ENCODE measurements at places on chromosomes 12 and 14.

DNA sequence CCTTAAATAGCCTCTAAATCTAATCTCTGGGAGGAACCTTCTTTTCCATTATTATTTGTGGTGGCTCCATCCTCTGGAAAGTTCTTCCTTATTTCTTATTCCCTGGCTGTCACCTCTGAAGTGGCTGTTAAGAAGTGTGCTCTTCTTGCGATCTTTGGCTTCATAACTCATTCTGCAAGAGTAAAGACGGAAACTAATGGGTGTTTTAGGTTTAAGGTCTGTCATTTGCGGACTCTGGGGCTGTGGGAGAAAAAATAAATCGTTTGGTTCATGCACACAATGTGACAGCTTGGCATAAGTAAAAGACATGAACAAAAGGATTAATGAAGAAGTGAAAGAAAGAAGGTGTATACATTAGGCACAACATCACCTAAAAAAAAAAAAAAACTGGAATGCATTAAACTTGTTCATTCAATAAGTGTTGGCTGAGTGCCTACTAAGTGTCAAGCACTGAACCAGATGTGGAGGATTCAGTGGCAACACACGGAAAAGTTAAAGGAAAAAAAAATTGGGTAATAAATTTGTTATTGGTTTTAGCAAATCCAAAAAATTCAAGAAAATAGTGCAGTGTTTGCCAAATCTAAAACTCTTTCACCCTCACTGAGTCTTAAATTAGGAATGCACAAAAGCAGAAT is 99.5 kb downstream of the ERGIC2 start:
- DNase-seq = no peak

DNA sequence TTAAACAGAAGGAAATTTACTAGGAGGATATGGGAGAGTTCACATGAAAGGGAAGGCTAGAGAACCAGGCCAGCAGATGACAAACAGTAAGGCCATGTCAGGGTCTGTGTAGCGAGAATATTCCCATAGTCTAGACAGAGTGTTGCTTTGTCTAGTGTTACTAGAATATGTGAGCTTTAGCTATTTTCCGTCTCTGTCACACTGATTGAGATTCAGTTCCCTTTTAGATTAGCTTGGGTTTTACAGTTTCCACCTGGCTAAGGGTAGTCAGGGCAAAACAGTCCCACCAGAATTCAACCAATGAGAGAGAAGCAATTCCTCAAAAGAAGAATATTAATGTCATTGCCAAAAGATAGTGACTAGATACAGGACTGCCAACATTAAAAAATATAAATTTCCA is 82.8 kb upstream of the MDM1 start:
- DNase-seq = no peak

DNA sequence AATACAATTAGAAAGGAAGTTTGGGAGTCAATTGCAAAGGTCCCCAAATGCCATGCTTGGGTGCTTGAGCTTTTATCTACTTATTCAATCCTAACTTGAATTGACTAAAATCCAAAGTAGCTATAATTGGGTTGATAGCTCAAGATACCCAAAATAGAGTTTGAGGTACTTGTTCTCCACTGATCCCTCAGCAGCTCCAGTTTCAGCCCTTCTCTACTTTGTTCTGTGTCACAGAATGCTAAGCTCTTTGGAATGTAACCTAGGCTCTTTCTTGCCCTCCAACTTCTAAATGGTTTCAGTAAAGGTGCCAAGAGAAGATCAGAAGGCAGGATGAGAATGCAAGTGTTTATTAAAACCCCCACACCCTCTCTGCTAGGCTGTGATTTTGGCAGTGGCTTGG is 251.4 kb upstream of the CLEC14A start:
- no peak for DNase-seq

- DNase-seq = no peak
Measured at GRCh38 chr12:56197921-56198635, 8.8 kb upstream of the SMARCC2 start.

GRCh38 chr12:13097491-13098011 is 5.9 kb downstream of the GSG1 start:
- DNase-seq = no peak

GRCh38 chr12:69410571-69410970 is 51.0 kb downstream of the YEATS4 start:
- DNase-seq = no peak

- DNase-seq = peak; percentile 70
Measured at GRCh38 chr14:99603471-99604277, at the start of gene CCDC85C. Gene CCDC85C, minus strand, starts transcription at chr14:99604207. Its CDS starts 248 bp downstream, at chr14:99603959.

DNA sequence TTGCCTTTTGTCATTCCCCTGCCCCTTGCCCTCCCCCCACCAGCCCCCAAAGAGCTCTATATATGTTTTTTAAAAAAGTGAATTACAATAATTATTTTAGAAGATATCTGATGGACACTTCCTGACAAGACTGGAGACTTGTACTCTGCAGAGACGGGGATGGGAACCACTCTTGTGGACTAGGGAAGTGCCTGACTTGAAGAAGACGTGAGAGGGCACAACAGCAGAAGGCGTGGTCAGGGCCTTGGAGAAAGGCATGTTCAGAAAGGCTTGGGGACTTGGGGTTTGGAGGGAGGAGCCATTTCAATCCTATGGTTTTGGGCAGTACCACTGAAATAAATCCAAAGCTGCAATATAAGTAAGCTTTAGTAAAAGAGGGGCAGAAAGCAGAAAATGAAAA is 154.7 kb downstream of the APAF1 start:
- no peak for DNase-seq

DNA sequence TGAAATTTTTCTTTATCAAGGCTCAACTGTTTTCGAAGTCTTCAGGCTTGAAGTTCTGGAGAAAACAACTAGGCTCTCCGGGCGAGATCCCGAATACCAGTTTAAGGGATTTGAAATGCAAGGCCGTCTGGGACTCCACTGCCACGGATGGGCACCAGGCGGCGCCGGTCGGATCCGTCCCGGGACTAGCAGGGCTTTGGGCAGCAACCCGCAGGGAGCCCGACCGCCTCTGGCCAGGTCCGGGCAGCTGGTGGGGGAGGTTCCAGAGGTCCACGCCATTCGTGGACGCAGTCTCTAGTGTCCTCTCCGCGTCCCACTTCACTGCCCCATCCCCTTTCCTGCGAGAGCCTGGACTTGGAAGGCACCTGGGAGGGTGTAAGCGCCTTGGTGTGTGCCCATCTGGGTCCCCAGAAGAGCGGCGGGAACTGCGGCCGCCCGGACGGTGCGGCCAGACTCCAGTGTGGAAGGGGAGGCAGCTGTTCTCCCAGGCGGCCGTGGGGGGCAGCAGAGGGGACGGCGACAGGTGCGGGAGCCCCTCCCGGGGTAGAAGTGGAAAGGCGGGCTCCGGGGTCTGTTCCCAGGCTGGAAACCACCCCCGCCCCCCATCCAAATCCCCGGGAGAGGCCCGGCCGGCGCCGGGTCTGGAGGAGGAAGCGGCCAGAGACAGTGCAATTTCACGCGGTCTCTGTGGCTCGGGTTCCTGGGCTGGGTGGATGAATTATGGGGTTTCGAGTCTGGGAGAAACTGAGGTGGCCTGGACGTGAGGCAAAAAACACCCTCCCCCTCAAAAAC is 838 bp upstream of the ERBB3 start:
- DNase-seq = peak; percentile 64

GRCh38 chr12:56159482-56160192 is 1.5 kb downstream of the MYL6 start:
- DNase-seq = no peak

GRCh38 chr12:94980577-94980976 is 22.9 kb downstream of the NDUFA12 start:
- no peak for DNase-seq

GRCh38 chr14:87108726-87109125 is 884.3 kb downstream of the GALC start:
- no peak for DNase-seq

DNA sequence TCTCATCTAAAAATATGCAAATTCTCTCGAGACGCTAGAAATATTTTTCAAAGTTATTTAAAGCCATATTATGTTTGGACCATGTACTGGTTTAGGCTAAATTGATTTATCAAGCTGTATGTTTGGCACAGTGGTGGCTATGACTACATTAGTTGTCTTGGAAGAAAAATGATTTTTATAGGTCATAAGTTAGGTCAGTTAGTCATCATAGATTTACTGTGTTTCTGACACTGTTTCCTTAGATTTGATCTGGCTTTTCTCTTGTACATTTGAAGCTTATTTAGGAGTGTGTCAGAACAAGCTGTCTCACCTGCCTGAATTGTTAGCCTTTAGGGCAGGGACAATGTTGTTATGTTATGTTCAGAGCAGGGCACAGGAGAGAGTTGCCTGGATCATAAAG is 161.1 kb upstream of the FBXO33 start:
- DNase-seq = no peak

- no peak for DNase-seq
Measured at GRCh38 chr12:46577063-46577776, 204.6 kb upstream of the SLC38A2 start.

DNA sequence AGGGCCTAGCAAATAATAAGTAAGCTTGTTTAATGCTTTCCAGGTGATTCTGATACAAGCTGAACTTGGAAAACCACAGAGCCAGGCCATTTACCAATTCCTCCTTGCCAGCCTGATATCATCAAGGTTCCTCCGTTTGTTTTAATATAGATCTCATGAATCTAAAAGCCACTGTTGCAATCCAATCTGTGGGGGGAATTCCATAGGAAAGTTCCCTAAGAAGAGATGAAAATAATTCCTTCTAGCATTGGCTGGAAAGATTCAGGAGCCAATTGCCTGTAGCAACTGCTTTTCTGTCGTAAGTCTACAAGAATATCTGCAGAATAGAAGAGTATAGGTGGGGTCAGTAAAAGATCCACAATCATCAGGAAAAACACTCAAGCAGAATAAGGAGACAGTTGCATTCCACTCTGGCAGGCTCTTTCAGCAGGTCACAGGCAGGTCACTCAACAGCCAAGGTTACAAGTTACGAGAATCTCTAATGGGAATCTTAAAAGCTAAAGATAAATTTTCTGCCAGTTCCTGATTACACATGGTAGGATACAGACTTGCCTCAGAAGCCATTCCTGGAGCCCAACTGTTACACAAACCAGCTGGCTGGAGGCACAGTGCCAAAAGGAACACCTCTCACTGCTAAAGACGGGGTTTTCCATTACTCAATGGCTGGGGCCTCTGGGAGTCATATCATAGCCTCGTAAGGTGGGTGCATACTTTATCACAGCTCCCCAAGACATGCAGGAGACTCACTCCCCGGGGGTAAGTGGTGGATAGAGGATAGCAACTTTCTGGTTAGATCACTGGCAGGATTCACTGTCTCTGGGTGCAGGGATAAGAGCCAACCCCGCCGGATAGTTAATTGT is 43.6 kb downstream of the FGD6 start:
- no peak for DNase-seq

- no peak for DNase-seq
Measured at GRCh38 chr12:70214972-70215617, 28.1 kb upstream of the CNOT2 start.

DNA sequence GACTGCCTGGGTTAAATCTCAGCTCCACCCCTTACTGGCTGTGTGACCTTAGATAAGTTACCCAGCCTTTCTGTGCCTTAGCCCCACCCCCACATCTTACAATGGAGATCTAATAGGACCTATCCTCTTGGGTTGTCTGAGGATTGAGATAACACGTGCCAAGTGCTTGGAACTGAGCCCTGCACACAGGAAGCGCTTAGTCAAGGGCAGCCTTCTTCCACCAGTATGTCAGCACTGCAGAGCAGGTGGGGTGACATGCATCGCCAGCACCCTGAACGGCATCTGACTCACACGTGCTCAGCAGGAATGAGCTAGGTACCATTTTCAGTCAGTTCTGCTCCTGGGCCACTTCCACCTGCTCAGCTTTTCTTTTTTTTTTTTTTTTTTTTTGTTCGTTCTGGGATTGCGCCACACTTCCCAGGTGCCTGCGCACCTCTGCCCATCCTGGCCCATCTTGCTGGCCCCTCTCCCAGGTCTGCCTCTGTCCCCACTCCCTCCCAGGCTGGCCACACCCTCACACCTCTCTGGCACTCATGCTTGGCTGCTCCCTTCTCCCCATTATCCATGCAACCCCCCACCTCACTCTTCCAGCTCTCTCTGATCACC is 19.6 kb downstream of the LGMN start:
- DNase-seq = no peak

DNA sequence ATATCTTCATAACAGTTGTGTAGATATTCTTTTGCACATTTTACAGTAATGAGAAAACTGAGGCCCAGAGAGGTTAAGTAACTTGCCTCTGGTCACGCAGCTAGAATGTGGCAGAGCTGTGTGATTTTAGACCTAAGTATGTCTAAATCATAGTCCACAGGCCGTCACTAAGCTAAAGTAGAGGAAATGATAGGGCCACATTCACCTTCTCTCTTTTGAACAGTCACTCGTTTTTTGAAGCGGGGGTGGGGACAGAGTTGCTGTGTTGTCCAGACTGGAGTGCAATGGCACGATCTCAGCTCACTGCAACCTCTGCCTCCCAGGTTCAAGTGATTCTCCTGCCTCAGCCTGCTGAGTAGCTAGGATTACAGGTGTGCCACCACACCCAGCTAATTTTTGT is 68.5 kb downstream of the RASSF3 start:
- DNase-seq = no peak

DNA sequence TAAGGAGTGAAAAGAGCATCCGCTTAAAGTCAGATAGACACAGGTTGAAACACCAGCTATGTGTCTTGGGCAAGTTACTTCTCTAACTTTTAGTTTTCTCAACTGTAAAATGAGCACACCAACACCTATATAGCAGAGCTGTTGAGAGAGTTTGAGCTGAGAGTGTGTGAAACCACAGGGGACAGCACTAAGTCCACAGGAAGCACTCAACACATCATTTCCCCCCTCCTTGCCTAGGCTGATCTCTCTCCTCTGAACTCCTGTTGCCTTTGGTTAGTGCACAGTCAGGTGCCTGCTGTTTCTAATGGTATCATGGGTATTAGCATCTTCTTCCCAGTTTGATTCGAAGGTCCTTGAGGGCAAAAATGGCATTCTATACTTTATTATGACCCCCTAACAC is 176.7 kb downstream of the DPF3 start:
- DNase-seq = no peak

DNA sequence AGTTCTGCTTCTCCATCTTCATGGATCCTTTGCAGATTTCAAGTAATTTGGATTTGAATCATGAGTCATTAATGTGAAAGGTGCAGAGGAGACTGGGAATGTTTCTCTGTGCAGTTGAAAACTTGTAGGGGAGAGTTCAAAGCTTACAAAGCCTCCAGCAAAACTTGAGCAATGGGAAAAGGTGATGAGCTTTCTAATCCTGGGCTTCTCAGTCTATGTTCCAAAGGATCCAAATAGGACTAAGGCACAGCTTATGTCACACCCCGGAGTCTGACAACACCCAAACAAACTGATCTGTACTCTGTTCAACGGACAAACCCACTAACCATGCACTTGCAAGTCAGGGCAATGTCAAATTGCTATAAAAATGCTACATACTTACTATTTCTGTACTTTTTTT is 134.8 kb downstream of the DUSP6 start:
- DNase-seq = no peak

GRCh38 chr12:127970491-127970890 is 296.5 kb upstream of the TMEM132C start:
- no peak for DNase-seq
